Neural cell (in vitro differentiated cells): ENCODE measurements at places on chromosomes 5 and 9. TPM values are rescaled to one million over a fixed set of nuclear protein-coding genes. Genes with fewer than 3 reads are reported as not detected.

Gene SLC22A5
- polyA plus RNA-seq = 5.2 and 5.5 TPM in 2 replicates

Gene ITK
- polyA plus RNA-seq = not detected in 2 replicates

Gene KCNV2
- not detected in 2 replicates for polyA plus RNA-seq

Gene PKD2L2
- not detected in 2 replicates for polyA plus RNA-seq

Gene PDCD1LG2
- polyA plus RNA-seq = not detected in 2 replicates

Gene CTSV
- 0.32 and 1.8 TPM in 2 replicates for polyA plus RNA-seq

Gene RPL37
- polyA plus RNA-seq = 107 and 110 TPM in 2 replicates
